Cortex of kidney (tissue), 1 donor: ENCODE measurements at places on chromosomes 2 and 18.

- DNase-seq, result no peak
These were observed 115.9 kb upstream of the SYT4 start for GRCh38 chr18:43393174-43393573.

DNA sequence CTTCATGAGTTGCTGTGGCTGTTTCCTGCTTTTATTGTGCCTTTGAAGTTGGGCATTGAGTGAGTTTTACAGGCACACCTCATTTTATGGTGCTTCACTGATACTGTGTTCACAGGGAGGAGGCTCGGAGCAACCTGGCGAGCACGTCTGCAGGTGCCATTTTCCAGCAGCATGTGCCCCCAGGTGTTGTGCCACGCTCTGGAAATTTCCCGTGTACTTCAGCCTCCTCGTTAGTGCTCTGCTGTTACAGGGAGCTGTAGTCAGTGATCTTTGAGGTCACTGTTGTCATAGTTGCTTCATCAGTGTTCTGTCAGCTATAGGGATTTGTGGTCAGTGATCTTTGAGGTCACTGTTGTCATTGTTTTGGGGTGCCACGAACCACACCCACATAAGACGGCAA, 20.1 kb downstream of the CTDP1 start:
- DNase-seq, result no peak

GRCh38 chr2:213757525-213757924, 473.3 kb downstream of the SPAG16 start:
- DNase-seq, result no peak

- no peak for DNase-seq
These were observed 40.0 kb downstream of the DNMT3A start for GRCh38 chr2:25301453-25302352.

- DNase-seq, result no peak
These were observed 130.5 kb upstream of the ITGA4 start for GRCh38 chr2:181326661-181327060.

GRCh38 chr2:147758821-147759220, 86.0 kb upstream of the ACVR2A start:
- no peak for DNase-seq

GRCh38 chr2:201258666-201259615, 1.4 kb upstream of the CASP8 start:
- DNase-seq, result no peak

DNA sequence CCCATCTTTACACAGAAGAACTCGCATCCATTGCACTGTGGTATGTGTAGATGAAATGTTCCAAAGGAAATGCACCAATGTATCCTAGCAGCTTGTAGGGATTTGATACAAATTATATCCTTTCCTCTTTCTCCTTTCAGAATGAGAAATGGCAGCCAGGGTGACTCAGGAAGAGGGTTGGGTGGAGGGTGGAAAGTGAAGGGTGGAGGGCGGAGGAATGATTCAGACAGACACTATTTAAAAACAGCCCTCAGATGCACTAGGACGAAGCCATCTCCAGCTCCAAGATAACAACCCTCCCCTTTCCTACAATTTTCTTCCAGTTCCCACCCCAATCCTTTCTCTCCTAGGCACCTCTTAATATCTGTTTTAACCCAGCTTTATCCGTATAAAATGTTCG, 96.2 kb upstream of the STK39 start:
- DNase-seq, result no peak

DNA sequence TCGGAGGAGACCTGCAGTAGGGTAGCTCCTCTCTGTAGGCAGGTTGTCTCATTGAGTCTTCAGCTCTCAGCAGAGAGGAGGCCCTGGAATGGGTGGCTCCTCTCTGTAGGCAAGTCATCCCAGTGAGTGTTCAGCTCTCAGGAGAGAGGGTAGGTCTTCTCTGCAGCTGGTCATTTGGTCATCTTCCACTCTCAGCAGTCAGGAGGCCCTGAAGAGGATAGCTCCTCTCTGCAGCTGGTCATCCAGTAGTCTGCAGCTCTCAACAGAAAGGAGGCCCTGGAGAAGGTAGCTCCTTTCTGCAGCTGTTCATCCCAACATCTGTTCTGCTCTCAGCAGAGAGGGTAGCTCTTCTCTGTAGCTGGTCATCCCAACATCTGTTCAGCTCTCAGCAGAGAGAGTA, 26.0 kb upstream of the RUFY4 start:
- DNase-seq, result no peak

GRCh38 chr18:67961701-67962440, 445.4 kb upstream of the DSEL start:
- no peak for DNase-seq

DNA sequence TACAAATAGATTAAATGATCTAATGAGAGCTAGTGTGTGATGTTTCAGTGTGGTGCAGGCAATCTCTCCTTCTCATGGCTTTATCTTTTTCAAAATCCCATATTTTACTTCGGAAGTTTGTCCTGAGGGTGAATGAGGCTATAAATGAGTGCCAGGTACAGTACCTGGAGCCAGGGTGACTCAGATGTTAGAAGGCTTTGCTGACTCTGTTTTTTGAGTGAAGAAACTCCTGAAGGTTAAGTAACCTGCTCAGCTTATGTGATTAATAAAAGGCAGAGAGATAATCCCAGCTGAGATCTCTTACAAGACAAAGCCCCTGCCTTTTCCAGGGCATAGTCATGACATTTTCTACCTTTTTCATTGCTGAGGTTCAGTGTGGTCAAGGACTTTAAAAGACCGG, 52.6 kb downstream of the MGAT5 start:
- no peak for DNase-seq

GRCh38 chr2:37919631-37920032, 5.5 kb upstream of the RMDN2 start:
- no peak for DNase-seq

DNA sequence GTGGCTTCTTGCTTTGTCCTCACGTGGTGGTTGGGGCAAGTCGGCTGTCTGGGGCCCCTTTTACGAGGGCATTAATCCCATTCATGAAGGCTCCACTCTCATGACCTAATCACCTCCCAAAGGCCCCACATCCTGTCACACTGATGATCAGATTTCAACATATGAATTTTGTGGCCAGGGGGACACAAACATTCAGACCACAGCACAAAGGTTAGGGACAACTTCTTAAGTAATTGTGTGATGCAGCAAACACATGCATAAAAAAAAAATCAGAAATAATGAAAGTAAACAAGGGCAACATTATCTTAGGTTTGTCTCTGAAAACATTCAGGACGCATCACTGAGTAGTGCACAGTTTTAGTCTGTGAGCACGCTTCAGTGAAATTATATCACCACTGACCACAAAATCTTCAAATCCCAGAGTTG, 54.2 kb upstream of the FRZB start:
- DNase-seq, result no peak

DNA sequence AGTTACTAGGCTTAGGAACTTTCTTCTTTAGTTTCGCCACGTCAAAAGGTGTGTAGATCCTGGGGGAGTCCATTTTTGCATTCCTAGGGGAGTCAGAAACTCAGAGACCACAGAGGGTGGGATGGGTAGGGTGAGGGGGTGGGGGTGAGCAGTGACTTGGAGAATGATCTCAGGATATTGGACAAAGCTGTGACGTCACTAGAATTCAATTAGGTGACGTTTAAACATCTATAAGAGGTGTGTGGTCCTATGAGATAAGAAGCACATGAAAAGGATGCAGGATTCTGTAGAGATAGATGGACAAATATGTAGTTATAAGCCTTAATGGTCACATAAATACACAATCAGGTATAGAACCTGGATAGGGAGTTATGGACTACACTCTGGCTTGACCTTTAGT, 21.5 kb downstream of the SLC4A3 start:
- no peak for DNase-seq

GRCh38 chr2:70894765-70895164, 40.9 kb upstream of the ATP6V1B1 start:
- DNase-seq, result no peak

DNA sequence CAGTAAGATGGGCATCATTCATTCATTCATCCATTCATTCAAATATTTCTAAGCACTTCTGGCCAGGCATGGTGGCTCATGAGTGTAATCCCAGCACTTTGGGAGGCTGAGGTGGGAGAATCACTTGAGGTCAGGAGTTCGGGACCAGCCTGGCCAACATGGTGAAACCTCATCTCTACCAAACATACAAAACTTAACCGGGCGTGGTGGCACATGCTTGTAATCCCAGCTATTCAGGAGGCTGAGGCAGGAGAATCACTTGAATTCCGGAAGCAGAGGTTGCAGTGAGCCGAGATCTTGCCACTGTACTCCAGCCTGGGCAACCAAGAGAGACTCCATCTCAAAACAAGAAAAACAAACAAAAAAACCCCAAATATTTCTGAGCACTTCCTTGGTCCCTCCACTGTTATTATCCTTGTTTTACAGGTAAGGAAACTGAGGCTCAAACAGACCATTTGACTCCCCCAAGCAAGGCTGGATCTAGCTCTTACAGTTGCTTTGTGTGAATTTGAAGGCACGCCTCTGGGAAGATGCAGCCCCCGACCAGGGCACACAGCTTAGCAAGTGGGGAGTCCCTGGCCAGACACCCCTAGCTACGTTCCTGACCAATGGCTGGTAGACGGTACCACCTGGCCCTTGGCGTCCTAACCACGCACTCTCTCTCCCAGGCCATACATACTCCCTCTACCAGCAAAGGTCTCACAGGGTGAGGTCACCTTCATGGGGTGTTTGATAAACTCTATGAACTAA, 50.6 kb upstream of the ODC1 start:
- DNase-seq, result no peak

DNA sequence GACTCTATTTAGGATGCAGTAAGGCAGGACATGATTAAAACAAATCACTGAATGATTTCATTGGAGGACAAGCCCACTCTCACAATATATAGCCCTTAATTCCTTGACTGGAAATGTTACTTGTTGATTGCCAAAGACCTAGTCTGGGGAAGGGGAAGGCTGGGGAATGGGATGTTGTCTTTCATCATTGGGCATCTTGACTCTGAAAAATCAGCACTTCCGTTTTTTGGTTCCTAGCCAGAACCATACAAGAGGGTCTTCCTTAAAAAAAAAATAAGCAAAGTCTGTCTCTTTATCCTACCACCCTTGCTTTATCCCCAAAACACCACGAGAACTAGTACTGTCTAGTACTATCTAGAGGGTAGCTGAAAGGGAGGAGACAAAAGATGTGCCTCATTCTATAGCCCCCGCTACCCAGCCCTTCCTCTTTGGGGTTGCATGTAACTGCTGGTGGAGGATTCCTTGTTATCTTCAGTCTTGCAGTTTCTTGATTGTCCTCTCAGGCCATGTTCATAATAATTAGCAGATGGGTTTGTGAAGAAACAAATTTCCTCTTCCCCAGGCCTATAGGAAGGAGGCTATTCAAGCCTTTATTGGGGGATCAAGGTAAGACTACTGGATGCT, 55.8 kb downstream of the NEMP2 start:
- DNase-seq, result no peak

DNA sequence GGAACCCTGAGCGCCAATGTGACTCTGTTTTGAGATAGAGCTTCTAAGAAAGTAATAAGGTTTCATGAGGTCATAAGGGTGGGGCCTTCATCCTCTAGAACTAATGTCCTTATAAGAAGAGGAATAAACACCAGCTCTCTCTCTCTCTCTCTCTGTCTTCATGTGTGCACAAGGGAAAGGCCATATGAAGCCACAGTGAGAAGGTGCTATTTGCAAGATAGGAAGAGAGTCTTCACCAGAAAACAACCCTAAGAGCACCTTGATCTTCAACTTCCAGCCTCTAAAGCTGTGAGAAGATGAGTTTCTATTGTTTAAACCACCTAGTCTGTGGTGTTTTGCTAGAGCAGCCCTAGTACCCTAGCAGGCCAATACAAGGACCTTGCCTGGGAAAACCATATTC, 55.8 kb downstream of the DOCK10 start:
- DNase-seq, result no peak

DNA sequence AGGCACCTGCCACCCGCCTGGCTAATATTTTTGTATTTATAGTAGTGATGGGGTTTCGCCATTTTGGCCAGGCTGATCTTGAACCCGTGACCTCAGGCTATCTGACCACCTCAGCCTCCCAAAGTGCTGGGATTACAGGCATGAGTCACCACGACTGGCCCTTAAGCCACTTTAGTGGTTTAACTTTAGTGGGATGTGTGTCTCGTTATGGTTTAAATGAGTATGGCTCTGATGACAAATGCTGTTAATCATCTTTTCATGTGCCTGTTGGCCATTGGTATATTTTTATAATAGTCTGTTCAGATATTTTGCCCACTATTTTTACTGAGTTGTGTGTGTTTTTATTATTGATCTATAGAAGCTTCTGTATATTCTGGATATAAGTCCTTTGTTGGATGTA, 205.9 kb downstream of the MYO1B start:
- no peak for DNase-seq

GRCh38 chr18:45777393-45777792, 48.1 kb upstream of the SIGLEC15 start:
- DNase-seq, result no peak

GRCh38 chr2:162252153-162252552, 8.9 kb upstream of the FAP start:
- DNase-seq, result no peak

DNA sequence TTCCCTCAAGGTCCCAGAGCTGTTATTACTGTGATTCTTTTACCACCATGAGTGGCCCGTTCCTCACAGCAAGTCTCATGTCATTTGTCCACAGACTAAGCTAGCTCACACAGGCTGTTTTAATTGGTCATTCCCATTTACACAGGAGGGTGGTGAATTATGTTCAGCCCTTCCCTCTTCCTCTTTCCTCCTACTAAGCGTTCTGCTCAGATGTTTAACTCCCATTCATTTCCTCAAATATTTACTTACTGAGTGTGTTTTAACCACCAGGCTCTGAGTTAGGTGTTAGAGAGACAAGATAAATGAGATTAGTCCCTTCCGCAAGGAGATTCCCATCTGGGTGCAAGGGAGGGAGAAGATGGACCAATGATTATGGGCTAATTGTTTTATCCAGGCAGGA, 403.6 kb upstream of the ACVR2A start:
- no peak for DNase-seq

GRCh38 chr18:67500522-67501205, 15.9 kb downstream of the DSEL start:
- no peak for DNase-seq

- no peak for DNase-seq
These were observed 11.8 kb downstream of the CYP27C1 start for GRCh38 chr2:127208313-127208712.

GRCh38 chr2:198615972-198616371, 811.6 kb downstream of the PLCL1 start:
- DNase-seq, result no peak

DNA sequence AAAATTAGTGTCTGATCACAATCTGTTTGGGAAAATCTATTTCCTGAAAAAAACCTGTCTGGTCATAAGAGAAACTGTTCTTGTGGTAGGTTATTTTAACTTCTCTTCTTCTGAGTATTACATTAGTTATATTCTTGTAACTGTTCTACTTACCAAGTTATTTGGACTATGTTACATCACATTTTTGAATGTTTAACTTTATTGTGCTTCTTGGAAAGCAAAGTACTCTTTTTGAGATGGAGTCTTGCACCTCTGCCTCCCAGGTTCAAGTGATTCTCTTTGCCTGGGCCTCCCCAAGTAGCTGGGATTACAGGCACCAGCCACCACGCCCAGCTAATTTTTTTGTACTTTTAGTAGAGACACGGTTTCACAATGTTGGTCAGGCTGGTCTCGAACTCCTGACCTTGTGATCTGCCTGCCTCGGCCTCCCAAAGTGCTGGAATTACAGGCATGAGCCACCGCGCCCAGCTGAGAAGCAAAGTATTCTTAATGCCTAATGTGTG, 39.4 kb downstream of the AFTPH start:
- DNase-seq, result no peak

GRCh38 chr18:71116535-71116934, 827.7 kb downstream of the SOCS6 start:
- DNase-seq, result no peak

GRCh38 chr2:49514201-49514600, 359.9 kb upstream of the FSHR start:
- DNase-seq, result no peak

- no peak for DNase-seq
These were observed 377.3 kb downstream of the LNPK start for GRCh38 chr2:175624785-175625184.
